HepG2 (cell line): ENCODE measurements at places on chromosomes 5 and 9.
A peak's percentile ranks its signal among the peaks of the same experiment; 100 is the strongest.

DNA sequence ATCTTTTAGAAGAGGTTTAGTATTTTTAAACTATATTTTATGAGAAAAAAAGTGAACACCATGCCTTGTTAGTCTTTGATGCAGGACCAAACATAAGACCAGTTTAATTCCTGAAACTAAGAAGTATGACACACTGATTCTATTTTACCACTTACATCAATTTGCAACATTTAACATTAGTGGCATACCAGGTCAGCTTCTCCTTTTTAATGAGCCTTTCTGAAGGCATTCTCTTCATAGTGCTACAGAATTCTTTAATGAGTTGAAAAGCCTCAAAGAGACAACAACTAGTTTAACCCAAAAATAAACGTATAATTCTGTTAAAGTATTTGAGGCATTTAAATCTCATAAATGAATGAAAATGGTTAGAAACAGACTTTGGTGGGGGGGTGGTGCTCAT lies 28.2 kb downstream of the ARSB start:
- no peak for DNase-seq

DNA sequence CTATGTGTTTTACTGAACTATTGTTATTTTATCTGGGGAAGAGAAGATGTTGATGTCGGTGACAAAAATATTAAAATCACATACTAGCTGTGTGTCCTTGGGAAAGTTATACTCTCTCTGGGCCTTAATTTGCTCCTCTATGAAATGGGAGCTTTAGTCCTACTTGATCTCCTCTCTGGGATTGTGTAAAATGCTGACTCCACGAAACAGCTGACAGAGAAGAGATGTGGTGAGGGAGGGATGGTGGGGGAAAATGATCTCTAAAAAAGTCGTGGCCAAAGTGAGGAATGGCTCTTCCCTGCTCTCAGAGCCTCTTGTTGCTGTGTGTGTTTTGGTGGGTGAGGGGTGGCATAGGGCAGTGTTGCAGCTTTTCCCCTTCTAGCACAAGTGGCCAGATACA lies 173.7 kb downstream of the MELK start:
- no peak for DNase-seq

DNA sequence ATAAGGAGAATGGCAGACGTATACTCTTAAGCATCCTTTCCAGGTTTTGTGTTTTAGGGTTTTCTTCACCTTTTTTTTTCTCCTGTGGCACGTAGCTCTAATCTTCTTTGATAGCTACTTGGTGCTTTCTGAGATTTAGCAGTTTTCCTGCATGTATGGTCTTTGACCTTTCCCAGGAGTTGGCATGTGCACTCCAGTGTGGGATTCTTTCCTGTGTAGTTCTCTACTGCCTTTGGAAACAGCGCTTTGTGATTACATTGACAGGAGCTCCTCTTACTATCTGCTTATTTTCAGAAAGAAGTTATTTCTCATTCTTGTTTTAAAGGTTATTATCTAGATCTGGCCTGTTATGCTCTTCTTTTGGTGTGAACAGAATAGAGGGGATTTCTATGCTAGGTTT lies 65.5 kb downstream of the UNC13B start:
- DNase-seq, result no peak

GRCh38 chr9:80928697-80929096 lies 760.6 kb downstream of the TLE1 start:
- DNase-seq, result no peak

- no peak for DNase-seq
These were observed 210.6 kb downstream of the GOLPH3 start for GRCh38 chr5:31963358-31964006.

- no peak for DNase-seq
These were observed 388.8 kb downstream of the KDM4C start for GRCh38 chr9:7146582-7146981.

DNA sequence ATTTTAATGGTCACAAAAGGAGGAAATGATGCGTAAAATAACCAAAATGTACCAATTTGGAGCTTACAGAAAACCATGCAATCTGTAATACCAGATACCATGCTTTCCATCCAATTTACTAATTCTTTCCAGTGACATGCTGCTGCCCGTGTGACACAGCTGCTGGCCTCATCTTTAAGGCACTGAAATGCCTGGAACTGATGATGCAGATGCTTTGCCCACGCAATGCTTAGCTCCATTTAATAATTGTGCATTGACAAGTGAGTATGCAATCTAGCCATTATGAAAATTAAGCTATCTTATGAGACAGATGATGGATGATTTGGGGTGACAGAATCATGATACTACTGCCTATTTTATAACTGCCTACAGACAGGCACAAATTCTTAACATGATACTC lies 169.2 kb upstream of the CTNND2 start:
- no peak for DNase-seq

GRCh38 chr5:124745928-124746915 lies at the start of gene ZNF608:
ZNF608 (minus strand) TSS chr5:124746639; CDS start chr5:124744989, 1,650 bp downstream.
- peak; percentile 6 for DNase-seq

DNA sequence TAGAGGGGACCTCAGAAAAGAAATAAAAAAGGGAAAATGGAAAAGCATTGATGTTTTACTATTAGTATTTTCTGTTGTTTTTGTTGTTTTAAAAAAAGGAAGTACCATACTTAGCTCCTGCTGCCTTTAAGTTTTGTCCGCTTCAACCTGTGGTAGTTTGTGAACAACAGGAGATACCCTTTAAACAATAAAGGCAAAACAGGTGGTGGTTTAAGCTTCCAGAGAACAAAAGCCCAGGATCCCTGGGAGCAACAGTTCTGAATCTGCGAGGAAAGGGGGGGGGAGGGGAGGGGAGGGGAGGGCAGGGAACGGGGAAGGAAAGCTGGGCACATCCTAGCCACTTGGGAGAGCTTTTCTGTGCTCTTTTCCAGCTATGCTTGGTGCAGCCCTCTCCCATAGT lies 2.1 kb upstream of the PSIP1 start:
- DNase-seq, result no peak

DNA sequence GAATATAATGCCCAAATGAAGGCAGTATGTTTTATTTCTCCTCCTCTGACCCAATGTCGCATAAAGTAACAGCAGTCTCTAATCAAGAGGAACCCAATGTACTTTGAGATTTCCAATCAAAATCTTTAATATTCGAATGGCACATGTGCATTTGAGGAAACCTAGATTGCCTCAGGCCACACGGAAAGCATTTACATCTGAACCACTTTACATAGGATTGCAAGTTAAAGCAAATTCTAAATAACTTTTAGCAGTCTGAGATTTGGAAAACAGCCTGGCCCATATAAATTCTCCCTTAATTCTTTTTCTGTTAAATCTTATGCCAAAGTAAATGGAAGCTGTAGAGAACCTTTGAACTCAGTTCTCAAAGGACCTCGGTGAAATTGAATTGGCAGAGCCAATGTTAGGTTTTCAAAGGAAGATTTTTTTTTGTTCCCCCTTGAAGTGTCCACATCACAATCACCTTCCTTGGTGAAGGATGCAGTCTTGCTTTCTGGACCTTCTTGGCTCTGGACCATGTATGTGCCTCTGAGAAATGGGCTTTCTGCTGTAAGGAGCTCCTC lies 57.3 kb downstream of the SNCAIP start:
- DNase-seq, result no peak

DNA sequence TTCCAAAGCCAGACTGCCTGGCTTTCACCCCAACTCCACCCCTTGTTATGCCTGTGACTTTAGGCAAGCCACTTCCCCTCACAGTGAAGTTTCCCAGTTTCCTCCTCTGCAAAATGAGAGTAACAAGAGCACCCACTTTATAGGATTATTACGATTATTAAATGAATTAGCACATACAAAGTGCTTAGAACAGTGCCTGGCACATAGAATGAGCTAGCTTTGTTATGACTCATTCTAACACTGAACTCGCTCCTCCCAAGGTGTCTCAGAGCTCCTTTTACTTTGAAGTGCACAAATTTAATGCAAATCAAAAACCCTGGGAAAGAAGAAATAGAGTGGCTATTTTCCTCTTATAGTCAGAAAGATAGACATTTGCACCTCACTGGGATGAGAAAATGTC lies 34.3 kb downstream of the DNAH5 start:
- DNase-seq, result no peak

DNA sequence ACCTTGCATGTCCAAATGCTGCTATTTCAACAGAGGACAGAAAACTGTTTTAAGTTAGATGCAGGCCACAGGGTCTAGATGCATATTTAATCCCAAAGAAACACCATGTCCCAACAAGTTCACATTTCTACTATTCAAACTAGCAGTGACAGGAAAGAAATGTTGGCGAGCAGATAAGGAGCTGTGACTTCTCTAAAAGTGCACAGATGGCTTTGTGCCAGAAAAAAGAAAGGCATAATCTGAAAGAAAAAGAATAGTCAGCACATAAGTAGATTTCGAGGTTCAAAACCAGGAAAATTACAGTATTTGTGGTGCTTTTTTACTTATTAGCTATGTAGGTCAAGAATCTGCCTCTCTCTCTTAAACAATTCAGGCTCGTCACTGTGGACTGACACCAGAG lies 178.3 kb downstream of the DNAH5 start:
- no peak for DNase-seq
